ENCODE measurements at places on chromosomes 16 and 17.

DNA sequence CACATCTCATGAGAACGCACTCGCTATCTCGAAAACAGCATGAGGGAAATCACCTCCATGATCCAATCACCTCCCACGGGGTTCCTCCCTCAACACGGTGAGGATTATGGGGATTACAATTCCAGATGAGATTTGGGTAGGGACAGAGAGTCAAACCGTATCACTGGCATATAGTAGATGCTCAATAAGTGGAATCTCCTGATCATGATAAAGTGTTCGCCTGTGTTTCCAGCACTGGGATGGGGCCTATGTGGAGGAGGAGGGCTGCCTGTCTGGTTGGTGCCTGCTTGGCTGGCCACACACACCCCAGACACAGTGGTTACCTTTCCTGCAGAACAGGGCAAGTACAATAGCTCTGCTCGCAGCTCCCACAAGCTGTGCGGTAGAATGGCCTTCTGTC lies 6.1 kb upstream of the MGAT5B start:
- DNase-seq: no peak

DNA sequence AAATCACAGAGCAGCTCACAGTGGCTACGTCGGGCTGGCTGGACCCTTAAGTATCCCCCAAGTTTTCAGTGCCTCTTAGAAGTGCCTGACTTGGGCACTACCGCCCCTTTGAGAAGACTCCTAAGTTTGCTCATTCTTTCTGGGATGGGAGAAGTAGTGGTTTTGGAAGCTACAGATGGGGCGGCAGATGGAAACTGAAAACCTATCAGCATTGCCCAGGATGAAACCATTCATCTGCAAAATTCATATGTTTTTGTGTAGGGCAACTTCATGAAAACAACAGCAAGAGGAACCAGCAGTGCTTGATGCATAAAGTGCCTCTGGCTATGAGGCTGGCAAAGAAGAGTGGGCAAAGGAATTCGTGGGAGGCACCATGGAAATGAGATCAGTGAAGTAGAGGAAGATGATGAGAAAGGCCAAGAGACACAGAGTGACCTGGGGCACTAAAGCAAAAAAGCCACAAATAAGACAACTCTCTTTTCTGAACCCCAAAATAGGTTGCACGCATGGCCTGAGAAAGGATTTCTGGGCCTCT lies 277.1 kb downstream of the XYLT1 start:
- peak; percentile 26 for DNase-seq

GRCh38 chr17:69711541-69711940 lies 297.0 kb downstream of the MAP2K6 start:
- DNase-seq: no peak

- no peak for DNase-seq
These were observed 13.3 kb upstream of the SBK1 start for GRCh38 chr16:28279006-28279405.

- DNase-seq: no peak
These were observed 73.9 kb downstream of the RPGRIP1L start for GRCh38 chr16:53629607-53630312.

GRCh38 chr16:55479430-55480140 lies 587 bp downstream of the MMP2 start:
- no peak for DNase-seq

- no peak for DNase-seq
These were observed 52.6 kb downstream of the CYB5B start for GRCh38 chr16:69476920-69477443.

DNA sequence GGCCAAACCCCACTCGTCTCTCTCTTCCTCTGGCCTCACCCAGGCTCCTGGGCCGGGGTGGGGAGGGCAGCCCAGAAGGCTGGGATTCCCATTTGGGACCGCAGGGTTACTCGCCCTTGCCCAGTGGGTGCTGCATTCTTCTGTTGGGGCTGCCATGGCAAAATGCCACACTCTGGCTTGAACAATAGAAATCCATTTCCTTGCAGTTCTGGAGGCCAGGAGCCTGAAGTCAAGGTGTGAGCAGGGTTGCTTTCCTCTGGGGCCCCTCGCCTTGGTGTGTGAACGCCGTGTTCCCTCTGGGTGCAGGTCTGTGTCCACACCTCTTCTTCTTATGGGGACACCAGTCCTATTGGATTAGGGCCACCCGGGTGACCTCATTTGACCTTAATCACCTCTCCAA lies 105.8 kb upstream of the GSE1 start:
- no peak for DNase-seq

DNA sequence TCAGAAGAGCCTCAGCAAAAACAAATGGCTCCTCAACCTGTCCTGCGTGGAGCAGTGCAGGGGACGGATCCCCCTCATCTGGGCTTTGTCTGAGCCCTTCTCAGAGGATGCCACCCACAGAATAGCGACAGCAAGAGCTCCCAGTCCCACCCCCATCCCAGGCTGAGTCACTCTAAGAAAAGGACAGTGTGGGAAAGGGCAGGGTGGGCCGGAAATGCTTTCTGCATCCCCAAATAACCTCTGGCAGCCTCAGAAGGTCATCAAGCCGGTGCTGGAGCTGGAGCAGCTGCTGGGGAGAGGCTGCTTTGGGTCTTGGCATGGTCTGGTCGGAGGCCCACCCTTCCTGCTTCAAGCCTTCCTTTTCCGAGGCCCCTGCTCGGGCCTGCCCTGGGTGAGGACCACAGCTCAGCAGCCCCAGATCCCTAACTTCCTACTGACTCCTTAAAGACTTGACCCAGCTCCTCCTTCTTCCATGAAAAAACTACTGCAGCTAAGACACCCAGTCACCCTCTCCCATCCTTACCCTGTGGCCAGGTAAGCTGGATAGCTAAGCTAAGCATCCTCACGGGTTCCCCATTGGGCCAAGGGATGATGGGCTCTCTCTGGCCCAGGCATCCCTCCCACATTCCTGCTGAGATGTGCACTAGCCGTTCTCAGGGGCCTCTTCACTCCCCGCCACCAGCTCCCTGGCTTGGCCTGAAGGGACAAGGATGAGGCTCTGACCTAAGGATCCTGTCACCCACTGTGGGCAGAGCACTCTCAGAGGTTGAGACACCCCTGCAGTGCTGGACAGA lies 8.7 kb downstream of the SLC12A4 start:
- no peak for DNase-seq

- DNase-seq: no peak
These were observed 64.4 kb upstream of the CDH8 start for GRCh38 chr16:62100651-62101050.

DNA sequence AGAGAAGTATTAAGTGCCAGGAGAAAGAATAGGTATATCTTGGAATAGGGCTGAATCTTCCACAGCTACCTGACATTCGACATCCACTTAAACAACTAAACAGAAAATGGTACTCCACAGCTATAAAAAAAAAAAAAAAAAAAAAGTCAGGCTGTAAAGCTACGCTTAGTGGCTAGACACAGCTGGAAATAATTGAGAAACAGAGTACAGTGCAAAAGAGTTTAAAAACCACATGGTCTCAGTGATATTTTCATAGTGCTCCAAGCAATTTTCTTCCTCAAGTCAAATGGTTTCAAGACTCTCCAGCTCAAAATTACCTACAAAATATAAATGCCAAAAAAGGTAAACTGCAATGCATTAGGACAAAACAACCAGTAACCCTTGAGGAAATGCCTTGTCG lies 607.1 kb downstream of the KCNJ2 start:
- DNase-seq: no peak

DNA sequence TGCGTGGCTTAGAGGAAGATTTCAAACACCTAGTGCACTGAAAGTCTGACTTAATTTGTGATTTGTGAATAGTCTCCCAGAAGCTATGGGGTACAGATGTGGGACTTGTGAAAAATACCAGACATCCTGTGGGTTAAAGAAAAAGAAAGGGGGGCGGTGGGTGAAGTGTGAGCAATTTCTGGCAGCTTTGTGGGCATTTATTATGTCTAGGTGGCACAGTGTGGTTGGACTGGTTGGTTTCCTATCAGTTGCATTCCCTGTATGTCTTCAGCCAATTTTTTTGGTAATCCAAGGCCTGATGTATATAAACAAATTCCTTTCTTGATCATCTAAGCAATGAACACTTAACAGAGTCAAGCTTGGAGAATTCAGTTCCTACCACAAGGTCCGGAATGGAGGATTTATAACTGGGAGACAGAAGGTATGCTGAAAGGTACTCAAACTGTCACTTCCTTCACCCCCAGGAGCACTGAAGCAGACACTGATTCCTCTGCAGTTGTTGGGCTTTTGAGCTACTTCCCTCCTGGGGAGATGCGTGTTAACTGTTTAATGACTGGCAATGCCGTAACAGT lies 211.6 kb downstream of the WWOX start:
- DNase-seq: no peak

GRCh38 chr17:15412606-15413005 lies 54.8 kb downstream of the CDRT4 start:
- no peak for DNase-seq

DNA sequence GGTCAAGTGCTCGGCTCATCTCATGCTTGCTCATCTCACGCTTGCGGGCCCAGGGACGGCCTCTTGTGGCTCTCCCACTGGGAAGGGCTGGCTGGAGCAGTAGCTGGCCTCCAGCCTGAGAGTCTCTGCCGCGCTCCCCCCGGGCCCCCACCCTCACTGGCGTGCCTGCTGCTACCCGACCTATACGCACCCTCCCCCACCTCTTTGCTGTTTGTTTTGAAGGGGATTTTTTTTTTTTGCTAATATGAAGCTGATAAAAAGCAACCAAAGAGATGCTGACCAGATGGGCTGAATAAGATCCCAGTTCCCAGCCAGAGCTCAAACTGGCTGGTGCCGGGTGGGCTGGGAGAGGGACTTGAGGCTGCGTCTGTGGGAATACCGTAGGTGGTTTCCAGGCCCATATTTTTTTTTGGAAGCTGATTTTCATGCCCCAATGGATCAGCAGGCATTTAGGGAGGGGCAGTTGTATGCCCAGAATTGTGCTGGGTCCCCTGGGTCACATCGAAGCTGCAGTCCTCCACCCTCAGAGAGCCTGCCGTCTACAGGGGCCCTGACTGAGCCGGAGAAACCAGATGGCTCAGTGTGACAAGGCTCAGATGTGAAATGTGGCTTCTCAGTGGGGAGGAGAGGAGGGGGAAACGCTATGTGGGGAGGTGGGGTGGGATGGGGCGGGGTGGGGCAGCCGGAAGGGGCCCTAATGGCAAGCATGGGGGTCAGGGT lies 115.0 kb downstream of the RAP1GAP2 start:
- no peak for DNase-seq

- no peak for DNase-seq
These were observed 22.6 kb downstream of the SLC25A10 start for GRCh38 chr17:81734405-81735263.

- DNase-seq: peak; percentile 70
These were observed 12.3 kb upstream of the MEIOB start for GRCh38 chr16:1884155-1884760.

DNA sequence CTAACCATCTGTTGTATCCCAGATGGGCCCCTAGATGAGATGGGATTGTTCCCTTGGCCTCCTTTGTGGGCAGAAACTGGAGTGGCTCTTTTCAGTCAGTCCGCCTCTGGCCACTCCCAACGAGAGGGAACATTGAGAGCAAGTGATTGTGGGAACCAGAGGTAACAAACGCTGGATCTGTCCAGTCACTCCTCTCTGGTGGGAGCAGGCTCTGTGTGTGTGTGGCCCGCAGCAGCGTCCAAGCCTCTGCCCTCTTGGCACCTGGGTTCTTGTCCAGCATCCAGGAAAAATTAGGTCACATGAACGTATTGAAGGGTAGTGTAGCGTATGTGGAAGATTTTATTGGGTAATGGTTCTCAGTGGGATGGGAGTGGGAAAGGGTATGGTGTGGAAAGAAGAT lies 101.9 kb upstream of the COX10 start:
- DNase-seq: no peak

GRCh38 chr16:81583893-81584631 lies 139.5 kb downstream of the CMIP start:
- DNase-seq: no peak

- DNase-seq: no peak
These were observed 21.1 kb downstream of the GINS3 start for GRCh38 chr16:58413359-58413758.

DNA sequence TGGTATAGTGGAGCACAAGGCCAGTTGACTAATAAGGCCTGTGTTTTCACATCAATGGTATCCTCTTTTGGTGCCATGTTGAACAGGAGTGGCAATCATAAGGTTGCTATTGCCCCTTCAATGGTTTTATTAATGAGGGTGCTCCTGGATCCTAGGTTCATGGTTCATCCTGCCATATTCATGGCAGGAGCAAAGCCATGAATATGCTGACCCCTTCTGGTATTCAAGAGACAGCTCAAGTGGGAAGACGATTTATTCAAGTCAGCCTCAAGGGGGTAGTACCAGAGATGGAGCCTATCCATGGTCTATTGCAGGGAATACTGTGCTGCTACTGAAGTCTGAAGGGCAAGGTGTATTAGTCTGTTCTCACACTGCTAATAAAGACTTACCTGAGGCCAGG lies 2.6 kb downstream of the ABCA9 start:
- peak; percentile 19 for DNase-seq

DNA sequence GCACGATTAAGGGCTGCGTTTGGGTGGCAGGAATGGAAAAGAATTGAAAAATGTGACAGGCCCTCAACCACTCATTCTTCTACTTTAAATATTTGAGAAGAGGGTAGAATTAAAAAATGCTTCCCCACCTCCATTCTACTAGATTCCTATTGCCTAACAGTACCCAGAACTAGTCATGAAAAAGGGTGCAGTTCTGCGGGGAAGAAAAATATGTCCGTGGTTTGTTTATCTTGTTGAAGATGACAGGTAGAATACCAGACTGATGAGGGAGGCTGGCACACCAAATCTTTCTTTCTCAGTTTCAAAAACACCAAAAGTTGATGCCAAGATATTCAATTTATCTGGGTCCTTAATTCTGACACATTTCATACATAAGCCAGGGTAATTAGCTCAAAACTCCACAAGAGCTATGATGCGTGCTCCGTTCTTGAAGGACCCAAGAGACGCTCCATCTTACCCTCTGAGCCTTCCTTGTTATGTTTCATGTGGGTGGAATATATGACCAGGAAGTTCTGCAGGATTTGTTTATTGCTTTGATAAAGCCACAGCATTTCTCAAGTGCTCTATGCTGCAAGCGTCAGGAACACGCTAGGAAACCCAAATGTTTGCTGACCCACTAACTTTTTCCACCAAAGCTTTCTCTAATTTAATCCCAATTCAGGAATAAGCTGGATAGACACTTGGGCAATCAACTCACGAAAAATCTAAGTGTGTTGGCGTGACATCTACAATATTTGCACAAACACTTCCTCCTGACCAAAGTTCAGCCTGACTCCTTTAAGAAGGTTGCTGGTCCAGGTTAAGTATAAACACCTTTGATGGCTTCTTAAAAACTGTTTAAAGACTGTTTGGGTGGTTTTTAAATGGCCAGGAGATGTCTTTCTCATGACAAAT lies 20.6 kb upstream of the GAN start:
- no peak for DNase-seq

- DNase-seq: no peak
These were observed 16.3 kb downstream of the LRRC3C start for GRCh38 chr17:39943702-39944392.

- no peak for DNase-seq
These were observed 50.0 kb upstream of the AKAP1 start for GRCh38 chr17:57034807-57035754.

- no peak for DNase-seq
These were observed 23.6 kb upstream of the ATF7IP2 start for GRCh38 chr16:10362077-10362863.

GRCh38 chr16:17723531-17724134 lies 252.9 kb upstream of the XYLT1 start:
- no peak for DNase-seq

Data from inflammatory macrophage treated with lipopolysaccharide for 4 hours (primary cell).